Upper lobe of left lung (tissue), 6 donors: ENCODE measurements at places on chromosomes 1 and 21.

DNA sequence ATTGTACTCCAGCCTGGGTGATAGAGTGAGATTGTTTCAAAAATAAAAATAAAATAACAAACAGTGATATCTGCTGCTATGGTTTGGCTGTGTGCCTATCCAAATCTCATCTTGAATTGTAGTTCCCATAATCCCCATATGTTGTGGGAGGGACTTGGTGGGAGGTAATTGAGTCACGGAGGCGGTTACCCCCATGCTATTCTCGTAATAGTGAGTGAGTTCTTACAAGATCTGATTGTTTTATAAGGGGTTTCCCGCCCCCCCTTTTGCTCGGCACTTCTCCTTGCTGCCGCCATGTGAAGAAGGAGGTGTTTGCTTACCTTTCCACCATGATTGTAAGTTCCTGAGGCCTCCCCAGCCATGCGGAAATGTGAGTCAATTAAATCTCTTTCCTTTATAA, 47.8 kb downstream of the ACTL8 start:
- DNase-seq, result no peak

GRCh38 chr1:14704846-14705245, 106.4 kb downstream of the KAZN start:
- no peak for DNase-seq

DNA sequence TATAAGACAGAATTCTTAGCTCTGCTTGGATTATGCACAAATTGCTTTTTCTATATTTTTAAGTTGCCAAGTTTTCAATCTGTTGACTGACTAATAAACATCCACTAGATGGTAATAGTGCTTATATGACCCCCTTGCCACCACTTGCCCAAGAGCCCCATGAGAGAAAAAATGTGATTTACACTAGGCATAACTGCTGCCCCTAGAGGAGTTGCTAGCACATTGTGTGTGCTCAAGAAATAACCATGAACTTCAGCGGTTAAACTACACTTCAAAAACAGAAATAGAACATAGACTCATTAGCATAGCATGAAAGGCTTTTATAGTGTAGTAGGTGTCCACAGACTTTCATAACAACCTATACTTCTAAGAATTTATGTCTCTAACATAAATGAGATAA, 61.4 kb downstream of the BRINP3 start:
- DNase-seq, result no peak

GRCh38 chr1:226541631-226542622, 6.6 kb upstream of the STUM start:
- DNase-seq, result no peak

GRCh38 chr1:114033216-114033706, 54.0 kb downstream of the OLFML3 start:
- DNase-seq, result no peak
